Activated naive CD4-positive, alpha-beta T cell treated with anti-CD3 and anti-CD28 coated beads, Interleukin-2, amount 50 U/mL, for 72 hours (primary cell): ENCODE measurements at places on chromosomes 5 and 9. TPM values are rescaled to one million over a fixed set of nuclear protein-coding genes. Genes with fewer than 3 reads are reported as not detected.

DNA sequence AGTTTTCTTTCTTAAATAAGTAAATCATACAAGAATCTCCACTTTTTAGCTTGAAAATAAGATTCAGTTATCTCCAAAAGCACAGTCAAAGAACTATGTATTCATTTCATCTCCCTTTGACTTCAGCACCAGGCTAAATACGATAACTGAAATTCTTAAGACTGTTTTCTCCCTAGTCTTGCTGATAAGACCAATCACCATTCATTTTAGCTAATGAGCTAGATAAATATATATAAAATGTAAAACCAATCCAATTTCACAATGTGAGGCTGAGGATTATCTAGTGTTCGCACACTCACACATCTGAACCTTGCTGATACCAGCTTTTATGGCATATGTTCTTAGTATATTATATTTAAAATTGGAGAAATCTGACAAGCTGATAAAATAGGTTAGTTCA, 17.3 kb upstream of the ZNF622 start:
- no peak for DNase-seq

GRCh38 chr9:37926737-37927118, 22.8 kb upstream of the SLC25A51 start:
- no peak for DNase-seq

DNA sequence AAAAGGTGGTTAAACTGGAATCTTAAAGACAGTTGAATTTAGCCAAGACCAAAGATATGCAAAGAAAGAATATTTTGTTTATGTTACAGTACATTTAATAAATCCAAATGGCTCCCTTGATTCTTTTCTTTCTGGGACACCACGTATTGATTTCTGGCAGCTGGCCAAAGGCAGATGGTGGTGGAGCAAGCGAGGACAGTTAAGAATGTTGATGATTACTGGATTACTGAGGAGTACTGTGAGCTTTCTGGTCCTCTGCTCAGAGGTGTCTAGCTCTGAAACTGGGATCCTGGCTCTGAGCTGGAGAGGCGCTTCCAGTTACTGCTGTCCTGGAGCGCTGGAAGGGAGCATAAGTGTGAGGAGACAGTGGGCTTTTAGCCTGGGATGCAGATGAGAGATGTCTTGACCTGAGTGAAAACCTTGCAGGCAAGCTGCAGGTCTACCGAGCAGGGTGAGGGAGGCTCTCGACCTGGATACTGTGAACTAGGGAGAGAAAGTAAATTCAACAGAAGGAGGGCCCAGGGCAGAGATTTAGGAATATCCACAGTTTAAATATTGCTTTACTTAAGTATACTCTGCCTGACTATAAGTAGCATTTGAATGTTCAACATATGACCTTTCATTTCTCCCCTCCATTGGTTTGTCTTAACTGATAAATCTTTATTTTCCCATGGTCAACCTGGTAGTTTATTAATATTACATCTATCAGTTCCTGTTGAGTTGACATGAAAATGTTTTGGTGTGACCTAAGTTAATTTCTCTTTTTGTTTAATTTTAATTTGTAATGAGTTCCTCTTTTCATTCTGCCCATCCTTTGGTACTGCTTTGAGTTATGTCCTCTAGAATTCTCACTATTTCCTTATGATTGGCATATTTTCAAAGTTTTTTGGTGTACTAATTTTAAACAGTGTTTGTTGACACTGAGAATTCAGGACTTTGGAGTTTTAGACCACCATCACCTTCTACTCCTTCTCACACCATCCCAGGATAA, 3.7 kb downstream of the SYK start:
- no peak for DNase-seq

The KIF20A gene
- 63.0 TPM for total RNA-seq

The C5 gene
- 1.4 TPM for total RNA-seq

DNA sequence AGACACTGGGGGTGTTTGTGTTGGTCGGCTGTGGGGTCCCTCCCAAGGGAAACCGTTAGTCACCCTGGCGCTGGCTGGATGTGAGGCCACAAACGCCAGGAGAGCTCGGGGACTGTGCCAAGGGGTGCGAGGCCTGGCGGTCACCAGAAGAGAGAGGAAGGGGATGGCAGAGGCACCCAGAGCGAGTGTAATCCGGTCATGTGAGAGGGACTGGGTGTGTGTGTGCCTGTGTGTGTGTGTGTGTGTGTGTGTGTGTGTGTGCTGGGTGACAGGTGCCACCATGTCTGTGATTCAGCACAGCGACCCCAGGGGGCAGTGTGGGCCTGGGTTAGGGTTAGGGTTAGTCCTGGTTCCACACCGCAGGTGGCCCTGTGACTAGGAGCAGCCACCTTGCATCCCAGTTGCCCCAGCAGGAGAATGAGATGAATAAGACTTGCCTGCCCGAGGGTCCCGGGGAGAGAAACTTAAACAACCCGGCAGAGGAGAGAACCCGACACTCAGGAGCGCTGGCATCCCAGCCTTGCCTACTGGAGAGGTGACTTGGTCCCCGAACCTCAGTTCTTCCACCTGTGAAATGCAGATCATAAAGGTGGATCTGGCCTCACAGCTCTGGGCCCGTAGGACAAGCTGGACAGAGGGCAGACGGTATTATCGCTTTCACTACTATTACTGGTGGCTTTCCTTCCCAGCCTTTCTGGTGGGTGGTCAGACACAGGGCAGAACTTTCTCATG, 1.4 kb upstream of the ADAMTSL2 start:
- DNase-seq, result peak; percentile 88

The ORM1 gene
- total RNA-seq, result not detected

The PCDHB6 gene
- total RNA-seq, result not detected

DNA sequence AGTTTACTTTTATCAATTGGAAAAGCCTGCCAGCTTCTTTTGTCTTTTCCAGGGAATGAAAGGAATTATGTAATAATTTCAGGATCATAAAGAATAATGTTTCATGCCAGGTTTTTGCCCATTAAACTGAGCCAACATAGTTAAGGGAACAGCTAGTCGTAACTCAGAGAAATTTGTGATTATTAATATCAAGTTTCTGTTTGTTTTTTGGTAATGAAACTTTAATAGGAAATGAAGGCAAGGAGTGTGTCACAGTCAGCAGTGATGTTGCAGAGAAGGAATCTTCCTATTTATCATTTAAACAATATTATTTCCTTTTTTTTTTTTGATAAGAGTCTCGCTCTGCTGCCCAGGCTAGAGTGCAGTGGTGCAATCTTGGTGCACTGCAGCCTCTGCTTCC, 10.7 kb downstream of the NFIL3 start:
- DNase-seq, result no peak

DNA sequence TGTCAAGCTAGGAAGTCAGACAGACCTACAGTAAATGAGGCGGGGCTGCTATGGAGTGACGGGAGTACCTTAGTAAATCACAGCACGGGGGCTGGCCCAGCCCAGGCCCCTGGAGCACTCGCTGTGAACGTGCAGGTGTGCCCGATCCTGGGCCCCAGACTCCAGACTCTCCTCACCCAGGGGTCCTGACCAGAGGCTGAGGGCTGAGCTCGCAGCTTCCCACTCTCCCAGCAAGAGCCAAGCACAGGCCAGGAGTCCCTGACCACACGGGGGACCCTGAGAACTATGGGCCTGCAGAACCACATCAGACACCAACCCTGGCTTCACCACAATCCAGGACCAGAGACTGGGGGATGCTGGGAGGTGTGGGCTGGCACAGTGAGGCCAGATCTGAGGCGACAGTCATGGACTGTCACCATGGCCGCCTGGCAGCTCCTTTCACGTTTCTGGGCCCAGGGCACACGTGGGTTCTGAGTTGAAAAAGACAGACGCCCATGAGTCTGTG, 73.4 kb downstream of the ADAMTS2 start:
- no peak for DNase-seq

- no peak for DNase-seq
Observed at GRCh38 chr5:128927644-128928043, 37.6 kb upstream of the SLC27A6 start.

DNA sequence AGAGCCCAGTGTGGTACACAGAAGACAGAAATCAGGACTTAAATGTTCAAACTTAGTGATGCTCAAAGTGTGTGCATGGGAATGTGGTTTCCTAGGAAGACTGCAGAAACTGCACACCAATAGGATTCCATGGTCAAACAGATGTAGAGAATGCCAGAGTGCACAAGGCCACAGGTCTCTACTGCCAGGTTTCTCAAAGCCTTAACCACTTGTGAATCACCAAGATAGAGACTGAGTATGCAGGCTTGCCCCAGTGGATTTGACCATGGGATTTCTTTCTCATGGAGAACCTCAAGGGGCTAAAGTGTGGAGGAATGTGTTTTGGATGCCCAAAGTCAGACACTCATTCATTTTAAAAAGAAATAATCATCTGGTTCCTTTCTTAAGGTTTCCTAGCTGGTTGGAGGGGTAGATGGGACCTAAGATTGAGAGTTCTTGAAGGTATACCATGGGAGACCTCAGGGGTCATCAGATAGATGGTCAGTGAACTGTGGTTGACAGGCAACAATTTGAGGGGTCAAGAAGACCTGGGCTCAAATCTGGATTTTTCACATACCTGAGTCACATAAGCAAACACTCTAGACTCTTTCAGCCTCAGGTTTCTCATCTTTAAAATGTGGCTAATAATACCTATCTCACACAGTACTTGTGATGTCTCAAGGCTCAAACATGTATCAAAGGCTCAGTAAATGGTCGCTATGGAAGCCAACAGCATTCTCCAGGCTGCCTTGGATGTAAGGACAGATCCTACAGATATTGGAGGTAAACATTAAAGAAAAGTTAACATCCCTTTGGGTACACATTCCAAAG, 81.1 kb downstream of the BOD1 start:
- DNase-seq, result no peak

DNA sequence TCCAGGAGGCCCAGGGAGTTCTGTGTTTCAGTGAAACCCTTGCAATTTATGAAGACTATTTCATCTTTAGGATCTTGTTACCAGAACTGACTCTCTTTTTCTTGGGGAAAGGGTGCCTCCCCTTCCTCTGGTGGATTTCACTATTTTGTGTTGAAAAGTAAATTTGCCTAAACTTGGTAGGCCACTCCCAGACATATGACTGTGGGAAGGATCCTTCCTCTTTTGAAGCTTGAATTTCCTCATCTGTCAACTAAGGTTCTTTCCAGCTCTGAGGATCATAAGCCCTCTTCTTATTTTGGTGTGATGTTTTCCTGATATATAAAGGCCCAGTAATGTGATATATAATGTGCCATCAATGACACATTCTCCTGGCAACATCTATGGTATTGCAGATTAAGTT, 59.1 kb upstream of the ZFAND5 start:
- no peak for DNase-seq

GRCh38 chr9:111961575-111961974, 65.0 kb downstream of the UGCG start:
- no peak for DNase-seq

The EIF4E1B gene
- not detected for total RNA-seq
